Activated CD8-positive, alpha-beta T cell treated with anti-CD3 and anti-CD28 coated beads, Interleukin-2, amount 10 ng/mL, durations not matched to agents 7 days and 5 days (primary cell): ENCODE measurements at places on chromosomes 7 and 10. TPM values are rescaled to one million over a fixed set of nuclear protein-coding genes. Genes with fewer than 3 reads are reported as not detected.

DNA sequence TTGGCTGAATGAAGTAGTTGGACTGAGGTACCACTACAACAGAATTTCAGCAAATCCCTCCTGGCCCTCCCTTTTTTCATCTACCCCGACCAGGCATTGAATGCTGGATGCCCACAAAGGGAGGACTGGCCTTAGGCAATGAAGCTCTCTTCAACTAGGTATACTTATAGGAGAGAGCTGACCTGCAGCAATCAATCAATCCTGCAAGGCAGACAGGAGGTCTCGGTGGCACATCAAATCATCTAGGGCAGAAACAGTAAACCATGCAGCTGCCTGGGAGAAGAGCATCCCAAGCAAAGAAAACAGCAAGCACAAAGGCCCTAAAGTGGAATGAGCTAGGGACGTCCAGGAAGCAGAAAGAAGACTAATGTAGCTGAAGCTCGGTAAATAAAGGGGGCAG, 2.4 kb upstream of the ABRAXAS2 start:
- no peak overlapping the region for H3K27ac ChIP-seq
- H3K36me3 ChIP-seq, result no peaks in the 10 kb centered on the region
- peaks cover 21% of the 10 kb centered on the region for H3K4me1 ChIP-seq
- peaks cover 10% of the 10 kb centered on the region for H3K27me3 ChIP-seq
- DNase-seq, result no peak

GRCh38 chr7:1859266-1860035, 189.4 kb downstream of the ELFN1 start:
- no peaks in the 10 kb centered on the region for H3K27me3 ChIP-seq
- no peak overlapping the region for H3K27ac ChIP-seq
- H3K4me1 ChIP-seq, result peaks cover 12% of the 10 kb centered on the region
- peaks cover 8% of the 10 kb centered on the region for H3K36me3 ChIP-seq

CTAGE6 gene
- total RNA-seq, result 0.44 TPM

SPACDR gene
- 3.6 TPM for total RNA-seq

FOXP2 gene
- not detected for total RNA-seq

RNLS gene
- 2.5 TPM for total RNA-seq
